ENCODE measurements at places on chromosomes 1 and 21.

DNA sequence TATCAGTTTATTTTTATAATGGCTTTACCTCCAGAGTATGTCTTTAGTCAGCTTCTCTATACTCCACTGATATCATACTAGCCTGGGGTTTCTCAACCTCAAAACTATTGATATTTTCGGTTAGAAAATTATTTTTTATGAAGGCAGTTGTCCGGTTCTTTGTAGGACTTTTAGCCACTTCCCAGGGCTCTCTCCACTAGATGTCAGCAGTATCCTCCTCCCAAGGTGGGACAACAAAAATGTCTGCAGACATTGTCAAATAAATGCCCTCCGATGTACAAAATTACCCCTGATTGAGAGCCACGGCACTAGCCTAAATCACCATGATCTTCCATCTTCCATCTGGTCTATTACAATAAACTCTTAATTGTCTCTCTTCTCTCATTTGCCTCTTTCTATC, 4.1 kb upstream of the GRIK1 start:
- DNase-seq, result no peak

GRCh38 chr1:208929575-208929974, 653.9 kb upstream of the CAMK1G start:
- DNase-seq, result no peak

DNA sequence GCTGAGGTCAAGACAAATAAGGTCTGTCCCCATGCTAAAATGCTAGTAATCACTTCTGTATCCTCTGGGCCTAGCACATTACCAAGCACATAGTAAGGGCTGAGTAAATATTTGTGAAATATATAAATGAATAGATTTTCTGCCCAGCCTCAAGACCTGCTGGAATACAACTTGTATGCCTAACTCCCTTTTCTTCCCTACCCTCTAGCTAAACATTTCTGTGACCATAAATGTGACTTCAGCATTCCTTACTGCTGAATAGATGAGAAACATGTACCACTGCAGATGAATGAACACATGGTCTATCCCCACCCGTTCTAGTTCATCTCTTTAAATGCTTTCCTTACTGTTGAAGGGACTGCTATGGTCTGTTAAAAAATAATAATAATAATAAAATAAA, 209.0 kb upstream of the HOOK1 start:
- no peak for DNase-seq

DNA sequence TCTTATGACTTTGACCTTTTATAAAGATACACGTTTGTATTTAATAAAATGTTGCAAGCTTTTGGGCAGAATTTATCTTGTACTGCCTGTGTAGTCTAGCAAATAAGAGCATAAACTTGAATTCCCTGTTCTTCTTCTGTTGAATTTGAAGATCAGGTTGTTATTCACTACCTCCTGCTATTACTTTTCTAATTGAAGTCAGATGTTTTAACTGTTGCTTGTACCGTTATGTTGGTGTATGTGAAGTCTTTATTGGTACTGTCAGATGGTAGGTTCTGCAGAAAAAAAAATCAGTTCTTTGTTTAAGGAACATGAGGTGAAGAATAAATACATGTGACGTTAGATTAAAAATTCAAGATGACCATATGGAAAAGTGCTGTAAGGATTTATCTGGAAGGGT, 69.1 kb downstream of the DYRK1A start:
- DNase-seq, result no peak

GRCh38 chr21:28614791-28615190, 377.9 kb downstream of the LTN1 start:
- DNase-seq, result no peak

DNA sequence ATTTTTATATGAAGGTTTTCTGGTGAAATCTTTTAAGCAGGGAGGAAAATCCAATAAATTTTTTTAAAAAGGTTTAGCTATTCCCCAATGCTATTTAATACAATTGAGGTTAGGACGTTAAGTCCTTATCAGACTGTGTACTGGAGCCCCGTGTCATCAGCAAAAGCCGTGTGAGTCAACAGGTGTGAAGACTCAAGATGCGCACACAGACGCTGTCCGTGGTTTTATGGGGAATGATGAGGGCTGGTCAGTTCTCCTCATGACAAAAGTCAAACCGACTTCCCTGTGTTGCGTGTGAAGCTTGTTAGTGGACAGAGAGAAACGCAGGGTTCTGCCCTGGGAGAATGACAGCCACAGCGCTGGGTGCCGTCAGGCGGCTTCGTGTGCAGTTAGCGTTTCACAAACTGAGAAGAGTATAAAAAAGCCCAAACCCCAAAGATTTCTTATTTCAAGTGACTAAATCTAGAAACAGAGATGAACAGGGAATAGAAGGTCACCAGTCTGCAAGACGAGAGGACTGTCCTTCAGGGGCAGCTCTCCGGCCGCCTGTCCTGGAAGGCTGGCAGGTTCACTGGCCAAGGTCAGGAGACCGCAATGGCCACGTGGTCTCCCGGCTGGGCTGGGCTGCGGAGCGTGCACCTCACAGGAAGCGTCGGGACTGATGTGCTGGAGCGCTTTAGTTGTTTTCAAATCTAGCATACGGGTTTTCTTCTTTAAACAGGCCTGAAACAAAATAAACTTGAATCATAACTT, 22.4 kb downstream of the PTTG1IP start:
- DNase-seq, result no peak

DNA sequence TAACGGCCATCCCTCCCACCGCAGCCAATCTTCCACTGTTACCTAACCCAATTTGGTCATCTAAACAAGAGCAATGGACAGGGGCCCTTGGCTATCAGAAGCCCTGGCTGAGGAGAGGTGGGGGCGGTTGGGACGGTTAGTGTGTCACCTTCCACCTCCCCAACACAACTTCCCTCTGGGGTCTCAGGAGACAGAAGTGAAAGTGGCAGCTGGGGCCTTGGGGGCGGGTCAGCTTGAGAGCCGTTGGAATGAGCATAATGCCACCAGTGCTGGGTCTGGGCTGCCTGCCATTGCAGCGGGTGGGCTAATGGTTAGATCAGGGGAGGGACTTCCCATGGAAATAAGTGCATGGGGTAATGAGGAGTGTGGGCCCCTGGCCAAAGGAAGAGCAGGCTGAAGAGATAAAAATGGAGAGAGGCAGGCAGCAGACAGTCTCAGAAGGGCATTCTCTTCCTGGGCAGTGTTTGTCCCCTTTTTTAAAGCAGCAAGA, 7.9 kb downstream of the MEF2D start:
- DNase-seq, result no peak

DNA sequence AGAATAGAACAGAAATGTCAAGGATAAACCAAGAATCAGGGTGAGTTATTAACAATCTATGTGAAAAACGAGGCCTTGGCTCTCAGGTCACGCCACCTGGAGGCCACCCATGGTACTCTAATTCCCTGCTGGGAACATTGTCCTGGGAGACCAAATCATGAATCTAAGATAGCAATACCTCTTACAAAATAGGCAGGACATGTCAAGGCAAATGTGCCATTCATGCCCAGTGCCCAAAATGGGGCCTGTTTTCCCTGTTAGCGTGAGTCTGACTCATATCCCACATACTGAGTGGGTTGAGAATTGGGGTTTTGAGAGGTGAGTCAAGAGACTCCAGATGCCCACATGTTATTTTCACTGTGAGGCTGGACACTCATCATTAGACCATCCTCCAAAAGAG, 380.8 kb downstream of the HHIPL2 start:
- DNase-seq, result peak; percentile 17

- no peak for DNase-seq
Observed at GRCh38 chr1:229817936-229818335, 191.9 kb downstream of the URB2 start.

DNA sequence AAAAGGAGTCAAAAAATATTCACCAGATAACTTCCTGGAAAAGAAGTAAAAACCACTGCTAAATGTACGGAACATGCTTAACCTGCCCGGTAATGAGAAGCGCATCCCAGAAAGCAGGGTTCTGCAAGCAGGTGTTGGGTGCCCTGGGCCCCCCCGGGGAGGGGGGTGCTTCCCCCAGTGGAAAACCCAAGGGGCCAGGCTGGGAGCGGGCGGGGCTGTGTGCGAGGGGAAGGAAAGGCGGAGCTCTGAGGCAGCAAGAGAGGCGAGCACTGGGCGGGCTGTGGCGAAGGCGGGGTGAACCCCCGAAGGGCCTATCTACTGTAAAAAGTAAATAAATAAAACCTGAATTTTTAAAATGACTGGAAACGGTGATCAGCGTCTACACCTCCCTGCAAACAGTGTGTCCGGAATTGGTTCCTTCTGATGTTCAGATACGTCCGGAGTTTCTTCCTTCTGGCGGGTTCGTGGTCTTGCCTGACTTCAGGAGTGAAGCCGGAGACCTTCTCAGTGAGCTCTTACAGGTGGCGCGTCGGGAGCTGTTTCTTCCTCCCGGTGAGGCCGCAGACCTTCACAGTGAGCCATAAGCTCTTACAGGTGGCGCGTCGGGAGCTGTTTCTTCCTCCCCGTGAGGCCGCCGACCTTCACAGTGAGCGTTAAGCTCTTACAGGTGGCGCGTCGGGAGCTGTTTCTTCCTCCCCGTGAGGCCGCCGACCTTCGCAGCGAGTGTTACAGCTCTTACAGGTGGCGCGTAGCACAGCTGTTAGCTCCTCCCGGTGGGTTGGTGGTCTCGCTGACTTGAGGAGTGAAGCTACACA, 13.4 kb downstream of the FTCD start:
- no peak for DNase-seq

DNA sequence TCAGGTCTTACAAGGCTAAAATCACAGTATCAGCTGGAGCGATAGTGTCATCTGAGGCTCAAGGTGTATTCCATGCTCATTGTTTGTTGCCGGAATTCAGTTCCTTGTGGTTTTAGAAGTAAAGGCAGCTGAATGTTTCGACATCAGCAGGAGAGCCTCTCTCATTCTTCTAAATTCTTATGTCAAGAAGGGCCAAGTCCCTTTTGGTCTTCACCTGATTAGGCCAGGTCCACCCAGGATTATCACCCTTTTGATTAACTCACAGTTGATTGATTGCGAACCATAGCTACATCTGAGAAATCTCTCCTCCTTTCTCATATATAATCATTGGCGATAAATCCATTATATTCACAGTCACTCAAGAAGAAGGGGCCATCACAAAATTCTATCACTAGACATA, 806.7 kb upstream of the PRMT6 start:
- DNase-seq, result no peak

- DNase-seq, result peak; percentile 68
Observed at GRCh38 chr1:42747125-42747524, 7.1 kb upstream of the CLDN19 start.

GRCh38 chr21:14742119-14742518, 196.0 kb upstream of the SAMSN1 start:
- no peak for DNase-seq

GRCh38 chr1:87869567-87869966, 540.9 kb downstream of the LMO4 start:
- DNase-seq, result no peak

DNA sequence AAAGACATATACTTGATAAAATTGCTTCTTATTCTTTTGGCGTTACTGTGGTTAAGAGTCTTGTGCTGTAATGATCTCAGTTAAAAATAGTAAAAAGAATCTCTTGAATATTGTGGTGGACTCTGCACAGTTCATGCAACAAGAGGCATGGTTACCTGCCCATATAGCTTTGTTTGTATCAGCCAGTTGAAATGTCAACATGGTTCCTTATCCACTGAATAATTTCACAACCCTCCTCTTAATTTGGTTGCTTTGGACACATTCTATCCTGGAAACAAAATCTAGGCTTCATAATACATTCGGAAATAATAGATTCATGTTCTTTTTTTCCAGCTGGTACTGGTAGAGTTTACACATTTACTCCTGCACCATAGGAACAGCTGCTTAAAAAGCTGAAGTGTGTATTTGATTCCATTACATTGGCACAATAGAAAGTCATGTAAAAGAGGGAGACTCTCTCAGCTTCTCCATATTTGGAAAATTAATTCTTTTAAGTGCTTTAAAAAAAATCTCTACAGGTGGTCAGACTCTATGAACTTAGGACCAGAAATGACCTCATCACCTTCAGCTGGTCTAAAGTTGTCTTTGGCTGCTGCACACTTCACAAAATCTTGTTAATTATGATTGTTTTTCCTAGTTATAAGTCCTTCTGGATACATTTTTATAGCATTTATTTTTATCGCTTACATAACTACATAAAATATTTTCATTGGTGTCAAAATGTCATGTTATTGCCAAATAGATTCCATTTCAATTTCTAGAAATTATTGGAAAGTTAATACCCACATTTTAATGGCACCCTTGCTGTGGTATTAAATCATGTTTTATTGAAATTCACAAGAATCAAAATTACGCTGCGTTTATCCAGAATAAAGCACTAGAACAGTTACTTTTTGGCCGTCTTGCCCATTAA, 100.2 kb downstream of the LTN1 start:
- DNase-seq, result no peak

DNA sequence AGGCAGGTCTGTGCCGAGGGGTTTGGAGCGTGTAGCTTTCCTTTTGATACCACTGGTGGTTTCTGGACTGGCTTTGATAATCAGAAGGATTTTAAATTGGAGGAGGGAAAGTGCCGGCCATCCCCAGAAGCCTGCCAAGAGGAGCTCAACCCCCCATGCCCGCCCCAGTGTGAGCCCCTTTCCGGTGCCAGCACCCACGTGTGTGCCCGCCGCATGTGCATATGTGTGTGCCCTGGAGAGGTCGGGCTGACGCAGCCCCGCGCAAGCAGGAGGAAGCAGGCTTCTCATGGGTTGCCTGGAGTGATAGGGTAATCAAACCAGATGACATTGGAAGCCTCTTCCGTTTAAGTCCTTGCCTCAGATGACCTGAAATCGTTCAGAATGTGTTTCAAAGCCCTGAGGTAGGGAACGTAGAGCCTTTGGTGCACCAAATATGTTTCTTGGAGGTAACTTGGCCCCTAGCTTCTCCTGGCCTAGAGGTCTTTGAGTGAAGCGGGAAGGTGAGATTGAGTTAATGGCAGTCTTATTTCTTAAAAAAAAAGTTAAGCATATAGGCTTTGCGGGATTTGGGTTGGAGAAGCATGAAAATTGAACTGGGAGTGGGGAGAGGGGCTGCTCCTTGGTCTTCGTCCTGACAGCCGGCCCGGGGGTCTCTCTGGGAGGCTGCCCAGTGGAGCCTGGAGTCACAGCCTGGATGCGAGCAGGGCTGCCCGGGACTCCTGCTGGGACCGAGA, 34.1 kb upstream of the ARHGEF16 start:
- no peak for DNase-seq

- DNase-seq, result no peak
Observed at GRCh38 chr1:150536836-150537731, 12.1 kb upstream of the ADAMTSL4 start.

GRCh38 chr21:37675202-37675801, 241.0 kb downstream of the KCNJ6 start:
- DNase-seq, result peak; percentile 58

DNA sequence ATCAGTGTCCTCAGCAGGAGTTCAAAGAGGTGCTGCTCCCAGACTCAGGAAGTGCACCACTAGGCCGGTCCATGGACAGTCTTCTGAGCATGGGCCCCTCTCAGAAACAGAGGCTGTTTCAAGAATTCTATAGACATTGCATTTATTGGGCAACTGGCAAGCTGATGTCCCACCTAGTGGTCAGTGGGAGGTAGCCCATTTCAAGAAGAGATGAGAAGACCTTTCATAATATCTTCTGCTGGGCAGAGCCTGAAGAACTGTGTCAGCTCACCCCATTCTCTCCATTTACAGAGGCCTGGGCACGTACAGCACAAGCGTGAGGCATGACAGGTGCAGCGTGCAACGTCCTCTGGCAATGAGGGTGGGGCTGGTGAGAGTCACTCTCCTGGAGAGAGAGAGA, 216.0 kb downstream of the DYRK1A start:
- no peak for DNase-seq

Data from D721Med (cell line).